ENCODE measurements at places on chromosomes 1 and 21.

DNA sequence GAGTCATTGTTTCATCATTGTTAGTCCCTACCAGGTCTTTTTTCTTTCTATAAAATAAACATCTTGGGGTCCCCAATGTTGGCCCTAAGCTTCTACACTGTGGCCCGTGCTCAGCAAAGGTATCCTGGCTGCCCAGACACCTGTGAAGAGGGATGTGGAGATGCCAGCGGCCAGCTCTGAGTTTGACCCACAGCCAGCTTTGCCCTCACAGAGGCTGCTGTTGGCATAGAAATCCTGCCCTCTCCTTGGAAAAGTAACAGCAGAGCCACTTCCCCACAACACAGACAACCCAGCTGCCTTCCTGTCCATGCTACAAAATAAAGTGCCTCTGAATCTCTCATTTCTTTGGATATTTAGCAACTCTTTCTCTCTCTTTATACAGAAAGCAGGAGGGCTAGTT, 6.0 kb downstream of the TRIM62 start:
- DNase-seq = no peak

- no peak for DNase-seq
Observed at GRCh38 chr21:42089093-42089631, 18.0 kb downstream of the UMODL1 start.

DNA sequence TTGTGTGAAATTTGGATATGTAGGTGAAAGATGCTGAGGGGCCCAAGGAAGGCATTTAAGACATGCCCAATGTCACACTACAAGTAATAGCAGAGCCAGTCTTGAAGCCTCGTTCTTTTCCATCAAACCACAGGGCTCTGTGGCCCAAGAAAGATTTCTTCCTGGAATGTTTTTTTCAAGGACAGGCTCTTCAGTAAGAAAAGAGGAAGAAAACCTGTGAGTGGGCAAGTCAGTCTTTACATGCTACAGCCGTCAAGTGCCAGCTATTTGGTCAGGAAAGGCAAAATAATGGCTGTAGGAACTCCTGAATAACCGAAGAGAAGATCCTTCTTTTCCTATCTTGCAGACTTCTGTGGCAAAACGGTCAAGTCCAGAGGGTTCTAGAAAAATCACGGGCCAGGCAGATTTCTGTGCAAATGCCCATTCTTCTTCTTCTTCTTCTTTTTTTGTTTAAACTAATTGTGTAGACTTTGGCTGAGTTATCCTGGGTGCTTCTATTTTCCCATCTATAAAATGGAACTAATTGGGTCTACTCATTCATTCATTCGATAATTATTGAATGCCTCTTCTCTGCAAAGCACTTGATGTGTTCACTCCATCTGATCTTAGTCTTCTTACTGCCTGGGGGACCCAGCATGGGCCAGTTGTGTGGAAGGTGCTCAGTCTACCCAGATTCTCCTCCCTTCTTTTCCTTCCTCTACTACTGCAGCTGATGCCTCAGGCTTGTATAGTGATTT, 1.9 kb upstream of the ID3 start:
- no peak for DNase-seq

DNA sequence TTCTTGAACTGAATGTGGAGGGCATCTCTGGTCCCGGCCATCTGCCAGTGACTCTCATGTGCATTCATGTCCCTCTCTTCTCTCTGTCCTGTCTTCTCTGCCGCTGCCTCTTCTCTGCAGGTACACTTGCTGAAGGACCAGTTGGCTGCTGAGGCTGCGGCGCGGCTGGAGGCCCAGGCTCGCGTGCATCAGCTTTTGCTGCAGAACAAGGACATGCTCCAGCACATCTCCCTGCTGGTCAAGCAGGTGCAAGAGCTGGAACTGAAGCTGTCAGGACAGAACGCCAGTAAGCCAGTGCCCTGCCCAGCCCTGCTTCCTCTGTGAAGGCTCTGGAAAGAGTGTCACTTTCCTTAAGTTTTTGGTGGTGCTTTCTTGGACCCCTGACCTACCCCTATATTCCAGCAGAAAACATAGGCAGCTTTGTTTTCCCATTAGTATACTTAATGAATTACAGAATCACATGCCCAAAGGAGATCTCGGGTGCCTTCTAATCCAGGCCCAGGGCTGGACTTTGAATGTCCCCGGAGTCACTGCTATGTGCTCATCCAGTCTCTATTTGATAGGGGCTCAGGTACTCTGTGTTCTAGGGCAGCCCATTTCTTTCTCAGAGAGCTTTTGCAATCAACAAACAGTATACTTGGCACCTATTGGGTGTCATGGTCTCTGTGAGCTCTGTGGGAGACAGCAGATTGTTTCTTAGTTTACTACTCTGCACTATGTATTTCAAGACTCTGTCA, 11.2 kb downstream of the SPATA46 start:
- DNase-seq = no peak

- DNase-seq = no peak
Observed at GRCh38 chr1:53134042-53134485, 8.4 kb downstream of the SLC1A7 start.

DNA sequence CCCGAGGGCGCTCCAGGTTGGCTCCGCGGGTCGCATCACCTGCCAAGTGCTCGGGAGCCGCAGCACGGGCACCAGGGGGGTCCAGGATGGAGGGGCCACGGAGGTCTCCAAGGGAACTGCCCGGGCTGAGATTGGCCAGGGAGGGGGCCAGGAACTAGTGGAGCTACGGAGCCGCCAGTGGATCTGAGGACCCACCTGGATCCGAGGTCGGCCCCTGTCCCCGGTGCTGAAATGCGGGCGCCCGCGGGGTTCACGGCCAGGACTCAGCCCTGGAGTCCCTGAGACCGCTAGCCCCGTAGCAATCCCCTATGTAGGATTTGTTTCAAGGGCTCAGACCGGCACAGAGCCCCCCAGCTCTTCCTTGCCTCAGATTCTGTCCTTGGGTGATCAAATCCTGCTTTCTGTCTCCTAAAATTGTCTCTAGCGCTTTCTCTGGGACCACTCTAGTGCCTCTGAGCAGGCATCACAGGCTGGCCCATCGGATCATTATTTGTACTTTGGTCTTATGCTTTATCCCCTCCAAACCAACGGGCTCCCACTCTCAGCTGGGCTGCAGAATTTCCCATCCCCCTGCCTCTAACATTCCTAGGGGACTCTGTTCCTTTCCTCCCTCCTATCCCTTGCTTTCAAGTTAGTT, 27.3 kb downstream of the KIAA2013 start:
- no peak for DNase-seq

DNA sequence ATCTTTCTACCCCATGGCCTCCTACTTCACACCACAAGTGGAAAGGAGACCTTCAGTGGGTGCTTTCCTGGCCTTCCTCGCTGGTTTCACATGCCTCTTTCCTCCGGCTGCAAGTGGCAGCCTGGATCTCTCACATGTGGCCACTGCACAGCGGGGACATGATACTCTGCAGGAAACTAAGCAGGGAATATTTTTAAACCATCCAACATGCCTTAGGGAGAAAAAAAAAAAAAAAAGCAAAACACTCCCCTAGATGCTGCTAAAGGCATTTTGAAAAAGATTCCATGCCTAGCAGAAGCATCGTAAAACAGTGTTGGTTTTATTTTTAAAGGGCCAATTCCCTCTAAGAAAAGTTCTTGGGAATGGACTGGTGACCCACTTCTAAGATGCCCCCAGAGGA, 12.2 kb upstream of the GJA5 start:
- DNase-seq = no peak

GRCh38 chr1:153291514-153291913, 21.2 kb downstream of the PGLYRP3 start:
- DNase-seq = no peak

GRCh38 chr21:41825881-41826280, 53.3 kb downstream of the PRDM15 start:
- no peak for DNase-seq

Data from HCT116 (cell line).